Smooth muscle cell of the pulmonary artery (primary cell): ENCODE measurements at places on chromosomes 7 and 10. TPM values are rescaled to one million over a fixed set of nuclear protein-coding genes. Genes with fewer than 3 reads are reported as not detected.

SFTPA1 gene
- total RNA-seq: not detected in 2 replicates

MYO3A gene
- not detected in 2 replicates for total RNA-seq

TUBAL3 gene
- not detected in 2 replicates for total RNA-seq

ACBD7 gene
- 0.83 and 2.9 TPM in 2 replicates for total RNA-seq

TRIL gene
- total RNA-seq: 0.40 and 1.8 TPM in 2 replicates

C10orf67 gene
- total RNA-seq: 0.20 TPM in 1 of 2 replicates, not detected in the other

SYT15B gene
- not detected in 2 replicates for total RNA-seq

METTL27 gene
- total RNA-seq: 1.9 and 2.9 TPM in 2 replicates

FANK1 gene
- 6.6 and 12.4 TPM in 2 replicates for total RNA-seq

CPN1 gene
- not detected in 2 replicates for total RNA-seq

GLI3 gene
- total RNA-seq: 4.1 and 4.8 TPM in 2 replicates

CYP3A7 gene
- total RNA-seq: not detected in 2 replicates

NRCAM gene
- 1.6 and 22.6 TPM in 2 replicates for total RNA-seq

MUC12 gene
- 0.23 TPM in 1 of 2 replicates, not detected in the other for total RNA-seq
